C1 segment of cervical spinal cord (tissue), 14 donors: ENCODE measurements at places on chromosomes 6 and 20.
A peak's percentile ranks its signal among the peaks of the same experiment; 100 is the strongest.

- DNase-seq: no peak
Observed at GRCh38 chr20:46031701-46032254, 2.8 kb downstream of the SLC12A5 start.

- DNase-seq: no peak
Observed at GRCh38 chr6:82385546-82385945, 21.9 kb downstream of the TPBG start.

DNA sequence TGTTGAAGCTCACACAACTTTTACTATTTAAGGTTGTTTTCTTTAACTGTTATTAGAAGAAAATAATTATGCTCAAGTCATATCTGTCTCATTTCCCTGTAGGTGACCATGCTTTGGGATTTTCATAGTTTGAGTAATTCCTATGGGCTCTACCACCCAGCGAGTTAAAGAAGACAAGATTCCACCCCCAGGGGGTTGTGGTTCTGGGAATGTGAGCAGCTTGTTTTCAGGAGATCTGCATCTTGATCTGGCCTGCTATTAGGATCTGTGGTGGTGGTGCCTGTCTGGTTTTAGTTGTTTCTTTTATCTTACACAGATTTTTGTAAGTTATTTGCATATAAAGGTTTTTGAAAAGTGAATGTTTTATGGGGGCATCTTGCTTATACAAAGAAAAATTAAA is 20.2 kb upstream of the REV3L start:
- no peak for DNase-seq

DNA sequence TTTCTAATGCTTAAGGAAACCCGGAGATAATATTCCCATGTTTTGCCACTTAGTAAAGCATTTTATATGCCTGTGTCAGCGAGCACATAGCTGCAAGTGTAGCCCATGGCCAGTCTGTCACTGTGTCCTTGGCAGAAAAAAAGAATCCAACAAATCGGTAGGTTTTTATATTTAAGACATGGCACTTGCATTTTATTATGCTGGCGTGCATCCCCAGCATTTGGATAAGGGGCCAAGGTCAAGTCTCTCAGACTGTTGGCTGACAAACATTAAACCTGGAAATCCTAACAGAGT is 1.2 kb upstream of the ZNF184 start:
- DNase-seq: no peak

- DNase-seq: peak; percentile 54
Observed at GRCh38 chr6:31399589-31400466, 3.6 kb upstream of the MICA start.

GRCh38 chr6:3755637-3756545 is 4.4 kb upstream of the PXDC1 start:
- DNase-seq: no peak

DNA sequence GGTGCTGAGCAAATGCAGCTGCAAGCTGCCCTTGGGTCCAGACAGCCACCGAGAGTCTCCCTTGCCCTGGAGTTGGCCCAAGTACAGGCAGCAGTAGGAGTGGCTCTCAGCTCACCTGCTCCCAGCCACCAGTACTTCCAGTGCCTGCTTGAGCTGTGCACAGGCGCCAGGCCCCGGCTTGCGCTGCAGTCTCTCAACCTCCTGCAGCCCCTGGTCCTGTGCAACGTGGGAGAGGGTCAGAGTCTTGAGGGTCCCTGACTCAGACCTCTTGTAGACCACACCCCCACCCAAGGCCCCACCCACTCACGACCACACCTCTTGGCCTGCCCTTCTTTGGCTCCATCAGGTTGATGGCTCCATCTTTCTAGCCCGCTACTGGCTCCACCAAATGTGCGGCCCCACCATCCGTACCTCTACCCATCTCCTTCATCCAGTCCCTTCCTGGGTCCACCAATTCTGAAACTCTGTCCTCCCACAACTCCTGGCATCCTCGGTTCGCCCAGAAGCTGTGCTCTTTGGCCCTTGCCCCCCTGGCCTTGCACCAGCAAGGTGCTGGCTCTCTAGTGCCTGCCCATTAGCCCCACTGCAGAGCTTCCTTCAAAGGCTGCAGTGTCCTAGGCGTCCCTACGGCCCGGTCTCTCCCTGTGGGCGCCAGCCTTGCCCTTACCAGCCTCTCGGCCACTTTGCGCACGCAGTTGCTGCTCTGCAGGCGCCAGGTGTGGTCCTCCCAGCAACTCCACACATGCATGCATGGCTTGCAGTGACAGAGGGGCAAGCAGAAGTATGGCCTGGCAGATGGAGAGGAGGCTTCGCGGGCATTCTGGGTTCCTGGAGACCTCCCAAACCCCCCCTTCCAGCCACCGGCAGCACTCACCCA is 16.5 kb upstream of the SPAG4 start:
- no peak for DNase-seq
